ENCODE measurements at places on chromosomes 3 and 15.

DNA sequence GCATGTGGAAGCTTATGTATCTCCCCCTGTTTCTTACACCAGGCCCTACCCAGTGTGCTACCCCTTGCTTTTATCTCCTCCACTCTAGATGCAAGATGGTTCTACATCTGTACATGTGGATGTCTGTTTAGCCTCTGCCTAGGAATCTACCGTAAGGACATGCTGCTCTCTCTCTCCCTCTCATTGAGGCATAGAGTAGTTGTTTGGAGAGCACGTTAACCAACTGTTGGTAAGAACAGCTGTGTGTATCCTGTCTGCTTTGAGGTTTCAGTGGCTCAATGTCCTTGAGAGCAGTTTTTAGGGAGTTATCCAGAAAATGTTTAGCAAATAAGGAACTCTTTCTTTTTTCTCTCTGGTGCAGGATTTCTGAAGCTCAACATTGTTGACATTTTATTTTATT is 152.8 kb downstream of the DNAJB8 start:
- DNase-seq: no peak

GRCh38 chr15:99016680-99017321 is 9.2 kb upstream of the PGPEP1L start:
- DNase-seq: no peak

DNA sequence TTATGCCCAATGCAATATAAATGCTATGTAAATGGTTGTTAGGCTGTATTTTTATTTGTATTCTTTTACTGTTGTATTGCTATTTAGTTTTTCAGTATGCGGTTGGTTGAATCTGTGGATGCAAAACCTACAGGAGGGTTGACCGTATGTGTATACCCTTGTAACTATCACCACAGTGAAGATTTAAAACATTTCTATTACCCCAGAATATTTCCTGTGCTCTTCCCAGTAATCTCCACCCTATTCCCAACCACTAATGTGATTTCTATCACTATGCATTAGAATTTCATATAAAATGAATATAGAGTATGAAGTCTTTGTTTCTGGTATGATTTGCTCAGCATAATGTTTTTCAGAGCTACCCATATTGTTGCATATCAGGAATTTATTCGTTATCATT is 705.0 kb downstream of the MECOM start:
- DNase-seq: no peak

GRCh38 chr15:59741274-59741906 is 52.3 kb upstream of the BNIP2 start:
- DNase-seq: no peak

DNA sequence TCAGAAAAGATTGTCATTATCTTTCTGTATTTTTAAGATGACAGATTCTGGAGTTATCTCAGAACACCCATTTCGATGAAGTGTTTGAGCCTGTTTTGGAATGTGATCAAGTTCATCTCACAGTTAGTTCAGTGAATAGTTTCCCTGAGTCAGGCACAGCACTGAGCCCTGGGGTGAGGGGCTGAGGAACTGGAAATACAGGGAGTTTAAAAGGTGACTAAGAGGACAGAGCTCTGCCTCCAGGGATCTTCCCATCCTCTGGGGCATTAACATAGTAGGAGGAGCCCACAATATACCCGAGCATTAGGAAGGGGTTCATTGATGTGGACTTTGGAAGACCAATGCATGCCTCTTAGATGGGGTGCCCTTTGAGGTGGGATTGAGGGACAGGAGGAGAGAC is 355.1 kb downstream of the CLSTN2 start:
- no peak for DNase-seq

GRCh38 chr15:43957724-43958123 is 130.9 kb downstream of the WDR76 start:
- DNase-seq: no peak

DNA sequence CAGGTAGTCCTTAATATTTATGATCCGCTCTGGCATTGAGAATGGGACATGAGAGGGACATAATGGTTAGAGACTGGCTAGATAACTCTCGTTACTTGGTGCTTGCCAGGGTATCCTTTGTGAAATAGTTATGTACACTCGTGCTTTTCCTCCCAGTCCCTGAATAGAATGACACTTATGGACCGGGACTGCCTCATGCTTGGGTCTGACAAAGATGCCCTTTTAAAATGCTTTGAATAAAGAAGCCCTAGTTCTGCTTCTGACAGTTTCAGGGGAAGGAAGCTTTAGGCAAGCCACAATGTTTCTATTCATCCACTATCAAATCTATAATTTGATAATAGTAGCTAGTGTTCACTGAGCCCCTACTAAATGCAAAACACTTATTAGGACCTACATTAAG is 29.4 kb downstream of the POLR2M start:
- DNase-seq: no peak

- no peak for DNase-seq
Observed at GRCh38 chr3:127734754-127735473, 62.2 kb downstream of the ABTB1 start.

DNA sequence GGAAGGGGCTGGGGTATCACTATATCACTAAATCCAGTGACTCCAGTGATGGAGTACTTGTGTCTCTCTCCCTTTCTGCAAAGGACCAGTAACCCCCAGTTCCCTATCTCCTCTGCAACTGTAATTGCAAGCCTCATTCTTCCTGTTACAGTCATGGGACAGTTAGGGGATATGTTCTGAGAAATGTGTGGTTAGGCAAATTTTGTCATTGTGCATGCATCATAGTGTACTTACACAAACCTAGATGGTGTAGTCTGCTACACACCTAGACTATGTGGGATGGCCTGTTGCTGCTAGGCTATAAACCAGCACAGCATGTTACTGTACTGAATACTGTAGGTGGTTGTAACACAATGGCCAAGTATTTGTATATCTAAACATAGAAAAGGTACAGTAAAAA is 2.2 kb downstream of the VPS8 start:
- no peak for DNase-seq

DNA sequence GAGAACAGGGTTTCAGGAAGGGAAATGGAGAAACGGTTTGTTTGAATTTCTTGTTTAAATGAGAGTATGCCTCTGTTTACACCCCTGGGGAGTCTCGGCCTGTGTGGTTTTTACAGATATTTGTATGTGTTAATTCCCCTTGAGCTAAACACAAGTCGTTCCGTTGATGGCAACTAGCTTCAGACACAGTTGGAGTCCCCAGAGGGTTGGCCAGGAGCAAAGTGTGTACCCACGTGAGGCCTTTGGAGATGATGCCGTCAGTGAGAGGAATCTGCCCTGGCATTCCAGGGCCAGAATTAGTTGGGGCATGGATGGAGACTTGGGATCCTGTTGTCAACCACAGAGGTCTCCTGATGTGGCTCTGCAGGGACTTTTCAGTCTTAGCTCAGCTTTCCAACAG is 44.0 kb downstream of the CEMIP start:
- DNase-seq: no peak

- no peak for DNase-seq
Observed at GRCh38 chr3:134306320-134306719, 55.7 kb upstream of the RYK start.

GRCh38 chr3:161987933-161988332 is 491.3 kb downstream of the OTOL1 start:
- DNase-seq: no peak
